Frontal cortex (tissue), 4 donors: ENCODE measurements at places on chromosomes 6 and 20. TPM values are rescaled to one million over a fixed set of nuclear protein-coding genes. Genes with fewer than 3 reads are reported as not detected.

- no peak for DNase-seq
Measured at GRCh38 chr6:167937948-167938911, 59.2 kb upstream of the KIF25 start.

DNA sequence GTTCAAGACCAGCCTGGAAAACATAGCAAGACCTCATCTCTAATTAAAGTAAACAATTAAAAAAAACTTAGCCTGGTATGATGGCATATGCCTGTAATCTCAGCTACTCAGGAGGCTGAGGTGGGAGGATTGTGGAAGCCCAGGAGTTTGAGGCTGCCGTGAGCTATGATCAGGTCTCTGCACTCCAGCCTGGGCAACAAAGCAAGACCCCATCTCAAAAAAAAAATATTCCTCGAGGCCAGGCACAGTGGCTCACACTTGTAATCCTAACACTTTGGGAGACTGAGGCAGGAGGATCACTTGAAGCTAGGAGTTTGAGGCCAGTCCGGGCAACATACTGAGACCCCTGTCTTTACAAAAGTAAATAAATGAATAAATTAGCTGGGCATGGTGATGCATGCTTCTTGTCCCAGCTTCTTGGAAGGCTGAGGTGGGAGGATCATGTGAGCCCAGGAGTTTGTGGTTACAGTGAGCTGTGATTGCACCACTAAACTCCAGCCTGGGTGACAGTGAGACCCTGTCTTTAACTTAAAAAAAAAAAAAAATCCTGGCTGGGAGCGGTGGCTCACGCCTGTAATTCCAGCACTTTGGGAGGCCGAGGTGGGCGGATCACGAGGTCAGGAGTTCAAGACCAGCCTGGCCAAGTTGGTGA lies 9.3 kb upstream of the C2 start:
- no peak for DNase-seq

DNA sequence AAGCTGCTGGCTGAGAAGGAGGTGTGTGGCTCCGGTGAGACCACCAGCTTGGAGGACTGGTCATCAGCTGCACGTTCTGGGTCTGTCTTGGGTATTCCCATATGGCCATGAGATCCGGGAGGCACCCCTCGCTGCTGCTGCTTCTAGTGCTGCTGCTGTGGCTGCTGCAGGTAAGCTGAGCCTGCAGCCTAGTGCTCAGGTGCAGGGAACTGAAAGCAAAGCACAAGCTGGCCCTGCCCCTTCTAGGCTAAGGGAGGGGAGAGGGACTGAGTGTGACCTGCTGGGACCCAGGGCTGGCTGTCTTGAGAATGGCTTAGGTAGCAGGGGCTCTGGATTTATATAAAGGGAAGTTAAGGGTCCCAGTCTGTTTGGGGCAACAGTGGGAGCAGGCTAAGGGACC lies 403 bp downstream of the CDH26 start:
- DNase-seq = no peak

- DNase-seq = no peak
Measured at GRCh38 chr6:44854712-44855443, 467.4 kb downstream of the CDC5L start.

GRCh38 chr6:118683881-118684872 lies 32.8 kb upstream of the CEP85L start:
- no peak for DNase-seq

GRCh38 chr6:111817451-111818120 lies 55.7 kb downstream of the FYN start:
- no peak for DNase-seq

The NUP43 gene
- total RNA-seq = 24.9 TPM

The TMEM217 gene
- 1.2 TPM for total RNA-seq
